ENCODE measurements at places on chromosomes 16 and 17. TPM values are rescaled to one million over a fixed set of nuclear protein-coding genes. Genes with fewer than 3 reads are reported as not detected.

DNA sequence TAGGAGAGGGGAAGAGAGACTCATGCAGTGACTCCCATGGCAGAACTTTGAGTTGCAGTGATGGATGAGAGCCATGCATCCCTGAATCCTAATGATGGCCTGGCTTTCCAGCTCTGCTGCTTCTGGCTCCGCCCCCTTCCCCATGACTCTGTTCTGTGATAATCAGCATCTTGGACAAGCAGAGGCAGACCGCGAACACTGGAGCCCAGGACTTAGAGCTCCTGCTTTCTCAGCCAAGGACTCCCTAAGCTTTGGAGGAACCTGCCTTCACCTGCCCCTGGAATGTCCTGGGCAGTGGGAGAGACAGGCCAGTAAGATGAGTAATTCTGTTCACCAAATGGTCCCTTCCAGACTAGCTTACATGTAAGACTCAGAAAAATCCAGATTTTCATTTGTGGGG, 12.5 kb downstream of the CCDC92B start:
- DNase-seq, result no peak

DNA sequence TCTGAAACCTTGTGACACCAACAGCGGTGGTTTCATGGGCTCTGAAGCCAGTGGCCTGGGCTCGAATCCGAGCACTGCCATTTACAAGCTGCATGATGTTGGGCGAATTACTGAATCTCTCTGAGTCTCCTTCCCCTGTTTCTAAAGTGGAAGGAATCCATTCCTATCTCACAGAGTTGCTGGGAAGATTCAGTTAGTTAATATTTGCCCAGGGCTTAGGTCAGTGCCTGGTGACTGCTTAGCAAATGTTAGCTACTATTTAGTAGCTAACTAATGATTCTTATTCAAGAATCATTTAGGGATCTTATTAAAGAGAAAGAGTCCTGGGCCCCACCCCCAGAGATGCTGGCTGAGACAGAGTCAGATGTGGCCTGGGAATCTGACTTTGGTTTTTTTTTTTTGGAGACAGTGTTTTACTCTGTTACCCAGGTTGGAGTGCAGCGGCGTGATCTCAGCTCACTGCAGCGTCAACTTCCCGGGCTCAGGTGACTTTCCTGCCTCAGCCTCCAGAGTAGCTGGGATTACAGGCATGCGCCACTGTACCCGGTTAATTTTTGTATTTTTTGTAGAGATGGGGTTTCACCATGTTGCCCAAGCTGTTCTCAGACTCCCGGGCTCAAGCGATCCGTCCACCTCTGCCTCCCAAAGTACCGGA, 33.6 kb upstream of the RAI1 start:
- no peak for DNase-seq

DNA sequence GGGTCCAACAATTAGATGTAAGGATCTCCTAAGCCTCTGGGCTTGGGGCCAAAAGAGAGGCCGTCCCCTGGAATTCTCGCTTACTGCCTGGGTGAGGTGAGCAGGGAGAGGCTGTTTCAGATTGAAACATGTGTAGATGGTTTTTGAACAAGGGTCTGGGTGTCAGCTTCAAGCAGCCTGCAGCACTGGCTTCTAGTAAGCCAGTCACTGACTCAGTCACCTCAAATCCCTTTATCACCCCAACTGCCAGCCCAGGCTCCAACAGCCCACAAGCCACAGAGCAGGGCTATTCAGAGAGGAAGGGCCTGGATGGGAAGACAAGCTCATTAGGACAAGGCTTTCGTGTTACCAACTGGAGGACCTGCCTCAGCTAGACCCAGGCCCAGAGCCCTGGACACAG, 180.2 kb downstream of the CCT6B start:
- DNase-seq, result no peak

The KRTAP1-1 gene
- total RNA-seq, result not detected

The SPECC1 gene
- 23.1 TPM for total RNA-seq

The TPSG1 gene
- total RNA-seq, result not detected

DNA sequence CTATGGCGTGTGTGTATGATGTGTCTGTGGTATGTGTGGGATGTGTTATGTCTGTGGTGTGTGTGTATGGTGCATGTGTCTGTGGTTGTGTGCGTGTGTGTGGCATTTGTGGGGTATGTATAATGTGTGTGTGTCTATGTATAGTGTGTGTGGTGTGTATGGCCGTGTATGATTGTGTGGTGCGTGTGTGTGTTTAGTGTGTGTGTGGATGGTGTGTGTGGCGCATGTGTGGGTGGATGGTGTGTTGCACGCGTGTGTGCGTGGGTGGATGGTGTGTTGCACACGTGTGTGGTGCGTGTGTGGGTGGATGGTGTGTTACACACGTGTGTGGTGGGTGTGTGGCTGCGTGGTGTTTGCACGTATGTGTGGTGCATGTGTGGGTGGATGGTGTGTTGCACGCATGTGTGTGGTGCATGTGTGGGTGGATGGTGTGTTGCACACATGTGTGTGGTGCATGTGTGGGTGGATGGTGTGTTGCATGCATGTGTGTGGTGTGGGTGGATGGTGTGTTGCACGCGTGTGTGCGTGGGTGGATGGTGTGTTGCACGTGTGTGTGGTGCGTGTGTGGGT, 5.6 kb upstream of the SLC38A10 start:
- no peak for DNase-seq

The MRTFB gene
- total RNA-seq, result 30.9 TPM

The BCL6B gene
- 14.9 TPM for total RNA-seq

DNA sequence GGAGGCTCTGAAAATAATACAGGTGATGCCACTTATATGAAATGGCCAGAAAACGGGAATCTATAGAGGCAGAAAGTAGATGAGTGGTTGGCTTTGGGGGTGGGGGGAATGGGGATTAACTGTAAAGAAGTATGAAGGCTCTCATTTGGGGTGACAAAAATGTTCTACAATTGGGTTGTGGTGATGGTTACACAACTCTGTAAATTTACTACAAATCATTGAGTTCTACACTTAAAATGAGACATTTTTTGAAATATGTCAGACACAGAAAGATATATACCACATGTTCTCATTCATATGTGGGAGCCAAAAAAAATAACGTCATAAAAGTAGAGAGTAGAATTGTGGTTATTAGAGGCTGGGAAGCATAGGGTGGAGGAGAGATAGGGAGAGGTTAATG, 25.7 kb downstream of the ARHGAP17 start:
- peak; percentile 13 for DNase-seq

The PDE6G gene
- not detected for total RNA-seq

DNA sequence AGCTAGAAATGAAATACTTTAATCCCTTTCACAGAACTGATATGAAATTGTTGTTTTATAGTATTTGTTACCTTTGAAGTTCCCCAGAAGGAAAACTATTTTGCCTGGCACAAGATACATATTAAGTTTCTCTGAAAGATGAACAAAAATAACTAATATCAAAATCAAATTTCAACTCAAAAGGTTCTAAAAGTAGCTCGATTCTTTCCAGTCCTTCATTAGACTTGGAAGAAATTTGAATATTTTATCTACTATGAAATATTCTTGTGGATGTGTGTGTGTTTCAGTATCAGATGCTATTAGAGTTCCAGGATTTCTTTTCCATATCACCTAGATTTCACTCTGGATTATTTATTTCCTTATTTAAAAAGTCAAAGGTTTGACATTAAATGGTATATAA, 3.6 kb upstream of the AATF start:
- DNase-seq, result no peak

DNA sequence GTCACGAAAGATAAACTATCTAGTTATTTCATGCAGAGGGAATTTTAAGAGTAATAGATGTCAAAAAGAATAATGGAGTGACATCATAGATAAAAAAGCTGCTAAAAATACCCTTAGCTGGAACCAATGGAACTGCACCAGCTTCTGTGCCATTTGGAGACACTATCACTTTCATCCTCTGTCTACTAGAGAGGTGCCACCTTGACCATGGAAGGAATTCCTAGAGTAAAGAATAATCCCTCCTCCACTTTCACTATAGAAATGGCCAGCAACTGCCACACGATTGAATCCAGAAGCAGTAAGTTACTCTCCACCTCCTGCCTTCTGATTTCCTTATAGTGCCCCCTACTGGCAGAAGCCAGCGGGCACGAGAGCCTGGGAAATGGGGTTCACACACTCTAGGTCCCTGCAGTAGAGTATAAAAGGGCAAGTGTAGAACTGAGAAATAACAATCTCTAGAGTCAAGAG, 2.8 kb upstream of the ALDH3A2 start:
- peak; percentile 35 for DNase-seq

The TGFB1I1 gene
- total RNA-seq, result 57.7 TPM

DNA sequence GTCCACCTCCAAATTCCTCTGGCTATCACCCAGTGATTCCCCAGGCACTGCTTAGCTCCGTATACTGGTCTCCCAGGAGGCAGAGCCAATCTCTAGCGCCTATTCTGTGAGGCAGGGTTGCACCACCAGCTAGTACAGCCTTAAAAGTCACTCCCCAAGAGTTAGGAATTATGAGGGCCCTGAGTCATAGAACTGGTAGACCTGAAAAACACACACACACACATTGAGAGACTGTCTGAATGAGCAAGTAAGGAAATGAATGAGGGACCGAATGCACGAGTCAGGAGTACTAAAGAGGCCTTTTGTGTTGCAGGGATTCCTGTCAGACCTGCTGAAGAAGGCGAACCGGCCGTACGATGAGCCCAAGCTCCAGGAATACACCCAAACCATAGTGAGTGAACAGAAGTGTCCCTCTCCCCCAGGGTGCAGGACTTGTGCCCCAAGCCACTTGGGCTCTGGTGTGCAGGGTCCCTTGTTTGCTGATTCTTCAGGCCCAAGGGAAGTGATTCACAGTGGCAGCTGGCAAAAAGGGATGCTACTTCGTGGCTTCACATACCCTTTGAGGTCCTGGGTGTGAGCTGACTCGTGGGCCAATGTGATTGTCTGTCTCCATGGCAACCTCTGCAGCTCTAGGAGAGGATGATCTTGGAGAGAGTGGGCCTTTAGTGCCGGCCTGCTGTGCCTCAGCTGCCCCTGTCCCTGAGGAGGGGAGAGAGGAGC, 24.7 kb downstream of the CALB2 start:
- no peak for DNase-seq

The NPB gene
- 1.0 TPM for total RNA-seq

The SMIM36 gene
- not detected for total RNA-seq

DNA sequence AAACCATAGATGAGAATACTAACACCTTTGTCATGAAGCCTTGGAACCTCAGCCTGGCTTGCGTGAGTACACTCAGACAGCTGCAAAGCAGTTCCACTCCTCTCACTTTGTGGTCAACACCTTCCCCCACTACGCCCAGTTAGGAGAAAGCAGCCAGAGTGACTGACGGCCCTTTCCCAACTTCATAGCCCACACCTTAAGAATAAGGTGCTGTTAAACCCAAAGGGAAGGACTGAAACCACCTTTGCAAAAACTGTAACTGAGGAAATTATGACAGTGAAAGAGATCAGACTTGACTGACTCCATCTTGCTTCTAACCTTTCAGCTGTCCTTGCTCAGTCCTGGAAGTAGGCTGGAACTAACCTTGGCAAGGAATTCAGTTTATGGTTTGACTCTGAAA, 13.7 kb downstream of the N4BP1 start:
- DNase-seq, result no peak

GRCh38 chr17:68035131-68035522, 408 bp upstream of the KPNA2 start:
- DNase-seq, result no peak

The EPX gene
- total RNA-seq, result not detected

The PRAC1 gene
- total RNA-seq, result not detected

- DNase-seq, result peak; percentile 16
These were observed 98.6 kb downstream of the WNT3 start for GRCh38 chr17:46719891-46720290.

Data from tongue (tissue), 3 donors.